AG08395 (cell line): ENCODE measurements at places on chromosomes 4 and X.

DNA sequence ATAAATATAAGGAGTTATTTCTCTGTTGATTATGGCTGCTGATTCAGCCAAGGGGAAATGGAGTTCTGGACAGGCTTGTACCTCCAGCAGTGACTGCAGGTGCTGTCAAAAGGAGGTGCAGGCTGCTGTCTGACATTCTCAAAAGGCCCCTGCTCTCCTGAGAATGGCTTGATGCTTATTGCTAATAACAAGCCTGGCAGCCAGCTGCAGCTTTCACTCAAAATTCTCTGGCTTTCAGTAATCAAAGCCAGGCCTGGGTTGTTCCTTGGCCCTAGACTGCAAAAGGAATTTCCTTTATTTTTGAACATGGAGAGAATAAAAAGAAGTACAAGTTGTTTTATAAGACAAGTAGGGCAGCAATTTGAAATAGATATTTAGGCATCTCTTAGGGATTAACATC, 575.9 kb downstream of the MID1IP1 start:
- no peak for DNase-seq

GRCh38 chr4:27791640-27792039, 931.0 kb downstream of the STIM2 start:
- no peak for DNase-seq

DNA sequence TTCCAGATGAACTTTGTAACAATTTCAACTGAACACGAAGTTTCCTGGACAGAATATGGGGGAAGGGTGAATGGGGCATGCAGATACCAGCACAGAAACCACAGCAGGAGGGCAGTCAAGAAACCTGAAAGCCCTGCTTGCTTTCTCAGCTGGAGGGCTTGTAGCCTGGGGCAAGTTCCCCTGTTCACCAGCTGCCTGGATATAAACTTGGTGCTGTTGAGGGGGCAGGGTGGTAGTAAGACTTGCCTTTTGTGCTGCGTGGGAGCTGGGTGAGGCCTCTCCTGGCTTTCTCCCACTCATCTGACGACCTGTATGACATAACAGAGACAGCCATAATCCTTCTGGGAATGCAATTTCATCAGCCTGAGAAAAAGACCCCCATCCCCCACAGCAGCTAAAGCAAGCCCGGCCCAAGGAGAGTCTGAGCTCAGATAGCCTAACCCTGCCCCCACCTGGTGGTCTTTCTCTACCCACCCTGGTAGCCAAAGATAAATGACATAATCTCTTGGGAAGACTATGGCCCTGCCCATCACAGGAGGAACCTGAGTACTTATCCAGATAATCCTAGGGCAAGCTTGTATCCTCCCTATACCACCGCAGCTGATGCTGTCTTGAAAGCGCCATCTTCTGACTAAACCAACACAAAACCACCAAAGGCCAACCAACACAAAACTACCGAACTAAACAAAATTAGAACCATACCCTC, 234.3 kb downstream of the LAS1L start:
- no peak for DNase-seq

DNA sequence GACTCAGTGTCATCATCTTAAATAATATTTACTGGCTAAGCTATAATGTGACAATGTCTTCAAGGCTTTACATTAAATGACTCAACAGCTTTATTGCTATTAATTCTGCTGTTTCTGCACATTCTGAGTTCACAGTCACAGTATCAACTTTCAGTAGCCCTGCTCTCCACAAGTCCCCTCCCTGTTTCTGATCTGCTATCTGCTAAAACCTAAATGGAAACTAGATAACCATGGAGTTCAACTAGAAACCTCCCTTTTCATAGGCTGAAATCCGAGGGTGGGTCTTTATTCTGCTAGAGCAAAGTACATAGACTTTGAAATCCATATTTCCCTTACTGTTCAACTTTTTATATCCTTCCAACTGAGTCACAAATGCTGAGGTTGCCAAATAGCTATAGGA, 5.4 kb upstream of the ACE2 start:
- DNase-seq, result no peak

- DNase-seq, result peak; percentile 62
Measured at GRCh38 chr4:95165926-95166524, 382.7 kb downstream of the UNC5C start.

GRCh38 chrX:154074199-154074598, 23.3 kb downstream of the MECP2 start:
- DNase-seq, result peak; percentile 62

GRCh38 chr4:168868802-168869201, 141.3 kb downstream of the CBR4 start:
- DNase-seq, result no peak

DNA sequence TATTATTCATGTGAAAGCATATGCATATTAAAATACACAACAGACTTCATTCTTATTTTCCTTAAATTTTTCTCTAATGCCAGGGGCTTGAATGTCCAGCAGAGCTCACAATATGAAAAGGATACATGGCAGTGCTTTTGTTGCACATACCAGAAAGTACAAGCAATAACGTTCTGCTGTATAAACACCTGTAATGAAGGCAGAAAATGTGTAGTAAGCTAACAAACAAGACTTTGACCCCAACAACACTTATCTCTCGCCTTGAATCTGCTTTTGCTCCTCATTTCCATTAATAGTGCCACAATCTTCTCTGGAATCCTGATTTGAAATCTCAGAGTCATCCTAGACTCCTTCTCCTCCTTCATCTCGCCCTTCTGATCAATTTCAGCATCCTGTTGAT, 687.3 kb downstream of the IL1RAPL1 start:
- no peak for DNase-seq
